Gastroesophageal sphincter (tissue), 4 donors: ENCODE measurements at places on chromosomes 4 and X. TPM values are rescaled to one million over a fixed set of nuclear protein-coding genes. Genes with fewer than 3 reads are reported as not detected.

The UGT2A1 gene
- total RNA-seq, result not detected

The GPR50 gene
- total RNA-seq, result not detected

The PTPN13 gene
- total RNA-seq, result 22.7 TPM

The YIPF6 gene
- total RNA-seq, result 41.3 TPM

The CXCL3 gene
- not detected for total RNA-seq

The BCORL1 gene
- total RNA-seq, result 8.7 TPM

The BBS12 gene
- 4.7 TPM for total RNA-seq

The FAM241A gene
- total RNA-seq, result 4.8 TPM

The BMP2K gene
- total RNA-seq, result 49.8 TPM

The TMEM31 gene
- total RNA-seq, result not detected

The FGFBP2 gene
- 3.3 TPM for total RNA-seq

The HPSE gene
- total RNA-seq, result 0.47 TPM

The CAPN6 gene
- total RNA-seq, result 7.4 TPM

The TEX11 gene
- not detected for total RNA-seq

The HSFX1 gene
- 2.3 TPM for total RNA-seq

The TRIM2 gene
- 59.2 TPM for total RNA-seq

The GLRB gene
- total RNA-seq, result 1.6 TPM

The SH3TC1 gene
- total RNA-seq, result 12.6 TPM

The GSX2 gene
- not detected for total RNA-seq

The USP51 gene
- 1.8 TPM for total RNA-seq

The F8A2 gene
- total RNA-seq, result not detected

The C4orf36 gene
- not detected for total RNA-seq

The PPP1R2C gene
- total RNA-seq, result not detected
